Naive thymus-derived CD8-positive, alpha-beta T cell (primary cell): ENCODE measurements at places on chromosomes 5 and 9. TPM values are rescaled to one million over a fixed set of nuclear protein-coding genes. Genes with fewer than 3 reads are reported as not detected.

The PRRT1B gene
- not detected for total RNA-seq

DNA sequence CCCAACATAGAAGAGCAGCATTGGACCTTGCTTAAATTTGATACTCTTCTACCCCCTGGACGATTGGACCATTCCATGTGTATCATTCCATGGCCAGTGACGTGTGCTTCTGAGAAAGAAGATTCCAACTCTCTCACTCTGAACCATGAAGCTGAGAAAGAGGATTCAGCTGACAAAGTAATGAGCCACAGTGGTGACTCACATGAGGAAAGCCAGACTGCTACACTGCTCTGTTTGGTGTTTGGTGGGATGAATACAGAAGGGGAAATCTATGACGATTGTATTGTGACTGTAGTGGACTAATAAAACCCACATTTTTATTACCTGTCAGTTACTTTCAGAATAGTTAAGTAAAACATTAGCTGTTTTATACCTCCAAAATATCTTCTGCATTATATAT is 7.5 kb downstream of the HSPA5 start:
- DNase-seq = no peak

The RLN2 gene
- 3.7 TPM for total RNA-seq

The IFNA13 gene
- total RNA-seq = not detected

DNA sequence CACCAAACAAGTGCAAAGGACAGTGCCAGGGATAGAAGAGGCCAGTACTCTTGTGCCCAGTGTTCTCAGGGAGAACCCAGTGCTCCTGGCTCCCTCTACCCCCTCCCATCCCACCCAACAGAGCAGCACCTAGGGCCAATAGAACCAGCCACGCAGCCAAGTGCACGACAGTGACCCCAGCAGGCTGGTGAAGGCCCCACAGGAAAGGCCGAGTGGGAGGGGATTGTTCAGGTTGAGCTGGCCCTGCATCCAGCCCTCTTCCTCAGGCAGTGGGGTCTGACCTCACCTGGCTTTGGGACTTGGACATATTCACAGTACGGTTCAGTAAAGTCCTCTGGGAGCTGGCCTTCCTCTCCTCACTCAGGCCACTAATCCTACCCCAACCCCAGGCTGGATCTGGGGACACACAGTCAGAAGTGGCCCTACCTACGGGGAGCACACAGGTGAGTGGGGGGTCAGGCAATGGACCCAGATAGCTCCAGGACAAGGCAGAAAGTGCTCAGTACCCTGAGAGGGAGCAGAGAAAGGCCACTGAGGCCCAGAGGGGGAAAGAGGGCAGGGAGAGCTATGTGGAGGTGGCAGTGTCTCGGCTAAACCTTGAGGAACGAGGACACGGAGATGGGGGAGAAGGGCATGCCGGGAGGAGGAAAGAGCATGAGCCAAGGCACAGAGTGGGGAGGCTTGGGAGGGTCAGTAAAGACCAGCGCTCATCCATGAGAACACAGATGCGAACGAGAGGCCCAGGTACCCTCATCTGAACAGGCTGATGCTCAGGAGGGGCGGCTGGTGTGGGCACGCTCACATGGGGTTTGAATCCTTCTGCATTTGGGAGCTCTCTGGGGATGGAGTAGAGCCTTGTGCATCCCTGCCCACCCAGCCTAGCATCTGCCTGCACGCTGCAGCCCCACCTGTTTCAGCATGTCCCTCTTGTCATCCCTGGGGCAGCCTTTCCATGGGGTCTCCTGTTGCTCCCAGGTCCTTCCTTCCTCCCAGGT is 25.6 kb downstream of the POLR1E start:
- no peak for DNase-seq
